Activated CD8-positive, alpha-beta T cell treated with anti-CD3 and anti-CD28 coated beads, Interleukin-2, amount 10 ng/mL, durations not matched to agents 7 days and 5 days (primary cell): ENCODE measurements at places on chromosomes 4 and X. TPM values are rescaled to one million over a fixed set of nuclear protein-coding genes. Genes with fewer than 3 reads are reported as not detected.

VEGFC gene
- total RNA-seq: not detected

DNA sequence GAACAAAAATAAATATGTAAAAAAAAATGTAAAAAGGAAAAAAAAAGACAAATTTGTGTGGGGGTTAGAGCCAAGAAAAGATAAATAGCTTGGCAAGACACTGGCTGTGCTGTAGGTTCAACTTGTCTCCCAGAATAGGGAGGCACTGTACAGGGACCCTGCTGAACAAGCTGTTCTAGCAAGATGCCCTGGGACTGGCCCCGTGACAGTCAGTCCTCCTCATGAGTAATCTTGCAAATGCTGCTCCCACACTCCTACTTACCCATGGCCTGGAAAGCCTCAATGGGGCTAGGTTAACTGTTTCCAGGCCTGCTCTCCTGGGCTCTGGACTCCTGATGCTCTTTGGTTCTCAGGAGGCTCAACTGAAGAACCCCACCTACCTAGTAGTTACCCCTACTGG, 106.8 kb downstream of the ATG4A start:
- DNase-seq: no peak

- DNase-seq: peak; percentile 44
Observed at GRCh38 chr4:10095296-10095991, 21.2 kb downstream of the WDR1 start.

DNA sequence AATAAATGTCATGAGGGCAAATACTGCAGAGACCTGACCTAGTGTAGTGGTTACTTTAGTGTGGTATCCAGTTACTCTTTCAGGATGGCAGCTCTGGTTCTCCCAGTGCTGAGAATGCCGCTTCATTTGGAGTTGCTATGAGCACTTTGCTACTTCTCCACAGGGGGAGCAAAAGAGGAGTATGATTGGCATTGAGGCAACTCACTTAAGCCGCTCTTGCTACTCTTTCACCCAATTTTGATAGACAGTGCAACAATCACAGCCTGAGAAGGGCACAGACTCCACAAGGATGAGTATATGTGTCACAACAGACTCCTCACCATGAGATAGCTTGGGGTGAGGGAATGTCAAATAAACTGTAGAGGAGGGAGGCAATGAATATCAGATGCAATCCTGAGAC, 81.2 kb downstream of the NPY1R start:
- DNase-seq: no peak

GRCh38 chrX:129786210-129786651, 6.5 kb downstream of the SASH3 start:
- DNase-seq: no peak

YIPF7 gene
- total RNA-seq: not detected

DNA sequence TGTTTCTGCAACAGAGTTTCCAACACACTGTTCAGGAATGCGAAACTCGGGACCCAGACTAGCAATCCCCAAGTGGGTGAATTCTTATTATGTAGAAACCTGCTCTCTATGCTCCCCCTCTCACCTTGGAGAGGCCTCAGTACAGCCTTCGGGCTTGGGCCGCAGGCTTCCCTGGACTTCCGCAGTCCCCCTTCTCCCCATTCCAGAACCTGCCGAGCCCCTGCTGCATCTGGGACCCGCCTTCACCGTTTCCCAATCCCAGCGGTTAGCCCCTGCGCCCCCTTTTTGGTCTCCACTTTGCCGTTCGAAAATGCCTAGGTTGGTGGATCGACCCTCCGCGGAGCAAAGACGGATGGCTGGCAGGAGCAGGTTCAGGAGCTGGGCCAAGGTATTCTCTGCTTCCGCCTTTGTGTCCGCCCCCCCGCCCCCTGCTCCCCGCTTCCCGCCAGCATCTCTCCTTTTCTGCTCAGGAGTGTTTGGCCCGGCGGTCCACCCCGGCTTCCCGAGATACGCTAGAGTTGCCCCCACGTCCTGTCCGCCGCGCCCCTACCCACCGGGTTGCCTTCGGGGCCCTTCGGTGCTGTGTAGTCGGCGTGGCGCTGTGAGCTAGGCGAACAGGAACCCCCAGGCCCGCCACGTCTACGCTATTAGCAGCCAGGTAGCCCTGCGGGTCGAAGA, 11.5 kb downstream of the HAND2 start:
- DNase-seq: no peak
